ENCODE measurements at places on chromosomes 5 and 9.

- no peak for DNase-seq
Observed at GRCh38 chr5:62450259-62450658, 37.7 kb downstream of the IPO11 start.

DNA sequence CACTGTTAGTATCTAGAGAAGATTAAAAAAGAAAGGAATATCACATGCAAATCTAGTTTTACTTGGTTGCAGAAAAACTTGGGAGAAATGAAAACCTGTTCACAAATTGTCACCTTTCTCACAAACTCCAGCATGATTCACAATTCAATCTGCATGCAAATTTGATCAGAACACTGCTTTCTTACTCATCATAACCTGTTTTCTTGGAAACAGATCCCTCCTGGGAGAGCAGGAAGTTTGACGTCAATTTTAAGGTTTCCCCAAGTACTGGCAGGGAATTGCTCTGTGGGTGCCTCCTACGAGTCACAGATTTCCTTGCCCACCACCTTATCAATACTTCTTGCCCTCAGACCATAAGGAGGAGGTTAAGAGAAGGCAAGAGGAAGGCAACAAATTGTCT lies 30.2 kb upstream of the HTR4 start:
- DNase-seq: no peak

GRCh38 chr5:158268286-158268685 lies 409.3 kb upstream of the CLINT1 start:
- DNase-seq: no peak

- DNase-seq: no peak
Observed at GRCh38 chr9:91059713-91060112, 258.1 kb downstream of the SYK start.

DNA sequence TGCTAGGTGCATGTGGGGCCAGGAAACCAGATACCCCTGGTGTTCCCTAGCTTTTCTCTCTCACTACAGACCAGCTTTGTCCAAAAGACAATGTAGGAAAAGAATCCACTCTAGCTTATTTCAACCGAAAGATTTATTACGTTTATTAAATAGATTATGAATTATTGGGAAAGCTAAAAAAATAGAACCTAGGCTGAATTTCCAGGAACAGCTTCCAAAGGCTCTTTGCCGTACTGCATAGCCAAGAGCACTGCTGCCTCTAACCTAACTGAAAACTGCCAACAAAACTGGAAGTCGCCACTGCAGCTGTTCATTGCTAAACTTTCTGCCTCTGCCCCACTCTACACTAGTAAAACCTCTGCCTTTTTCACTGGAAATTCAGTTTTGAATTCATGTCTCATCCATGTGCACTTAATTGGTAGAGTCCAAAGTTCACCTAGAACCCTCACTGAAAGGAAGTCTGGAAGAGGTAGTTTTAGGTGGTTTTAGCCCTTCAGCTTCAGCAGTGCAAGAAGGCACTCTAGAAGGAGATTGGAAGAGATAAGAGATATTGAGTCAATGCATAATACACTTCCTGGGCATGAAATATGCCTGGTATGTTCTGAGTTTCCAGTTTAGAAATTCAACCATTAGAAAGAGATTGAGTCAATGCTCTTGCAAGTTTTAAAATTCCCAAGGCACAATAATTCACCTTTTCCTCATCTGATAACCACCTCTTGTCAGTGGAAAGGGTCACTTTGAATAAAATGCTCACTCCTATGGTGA lies 927.9 kb downstream of the MAT2B start:
- no peak for DNase-seq
